M059J (cell line): ENCODE measurements at places on chromosomes 13 and 19. TPM values are rescaled to one million over a fixed set of nuclear protein-coding genes. Genes with fewer than 3 reads are reported as not detected.

GRCh38 chr13:112469071-112469745, 93.1 kb downstream of the SPACA7 start:
- no peak for DNase-seq

DNA sequence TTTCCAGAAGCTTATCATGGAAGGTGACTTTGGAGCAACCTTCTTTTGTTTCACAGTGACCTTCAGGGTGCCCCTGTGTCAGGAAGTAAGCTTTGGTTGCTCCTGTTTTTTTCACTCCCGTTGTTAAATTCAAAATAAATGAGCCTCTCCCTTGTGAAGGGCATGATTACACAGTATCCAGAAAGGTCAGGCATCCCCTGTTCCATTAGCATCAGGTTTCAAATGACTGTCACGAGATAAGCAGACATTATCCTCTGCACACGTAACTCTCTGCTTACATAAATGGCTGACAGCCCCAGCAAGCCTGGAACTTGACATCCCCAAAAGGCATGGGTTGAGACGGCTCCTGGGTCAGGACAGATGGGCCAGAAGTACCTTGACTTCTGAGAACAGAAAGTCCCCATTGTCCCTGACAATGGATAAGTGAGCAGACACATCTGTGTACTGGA, 52.0 kb downstream of the RAB20 start:
- DNase-seq: no peak

ZNF154 gene
- not detected in 2 replicates for total RNA-seq

DNA sequence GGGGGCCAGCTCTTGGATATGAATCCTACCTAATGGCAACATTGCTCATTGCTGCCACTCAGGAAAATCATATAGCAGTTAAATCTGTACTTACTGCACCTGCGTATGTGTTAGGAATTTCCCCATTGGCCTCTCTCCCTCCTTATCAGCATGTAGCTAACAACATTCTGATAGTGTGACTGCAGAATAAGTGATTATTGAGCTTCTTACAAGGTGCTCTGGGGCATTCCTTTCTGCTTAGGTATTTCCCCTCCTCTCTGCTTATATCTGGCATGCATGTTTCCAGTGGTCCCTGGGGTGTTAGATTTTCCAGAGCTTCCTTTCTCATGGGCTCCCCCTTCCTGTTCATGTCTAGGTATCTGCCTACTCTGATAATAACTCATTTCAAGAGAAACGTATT, 414.1 kb upstream of the SLITRK1 start:
- DNase-seq: no peak

ATXN8OS gene
- total RNA-seq: not detected in 2 replicates
